ENCODE measurements at places on chromosomes 12 and 14. TPM values are rescaled to one million over a fixed set of nuclear protein-coding genes. Genes with fewer than 3 reads are reported as not detected.
A peak's percentile ranks its signal among the peaks of the same experiment; 100 is the strongest.

Gene HCAR1
- total RNA-seq, result not detected

Gene GRIP1
- 7.8 TPM for total RNA-seq

Gene INHBC
- not detected for total RNA-seq

Gene PLEKHA5
- total RNA-seq, result 78.0 TPM

GRCh38 chr14:28774764-28775735 is 8.5 kb downstream of the FOXG1 start:
- peaks cover 100% of the 10 kb centered on the region for H3K27me3 ChIP-seq
- H3K4me1 ChIP-seq, result no peaks in the 10 kb centered on the region
- no peak overlapping the region for H3K4me3 ChIP-seq
- H3K27ac ChIP-seq, result no peak overlapping the region
- DNase-seq, result no peak

DNA sequence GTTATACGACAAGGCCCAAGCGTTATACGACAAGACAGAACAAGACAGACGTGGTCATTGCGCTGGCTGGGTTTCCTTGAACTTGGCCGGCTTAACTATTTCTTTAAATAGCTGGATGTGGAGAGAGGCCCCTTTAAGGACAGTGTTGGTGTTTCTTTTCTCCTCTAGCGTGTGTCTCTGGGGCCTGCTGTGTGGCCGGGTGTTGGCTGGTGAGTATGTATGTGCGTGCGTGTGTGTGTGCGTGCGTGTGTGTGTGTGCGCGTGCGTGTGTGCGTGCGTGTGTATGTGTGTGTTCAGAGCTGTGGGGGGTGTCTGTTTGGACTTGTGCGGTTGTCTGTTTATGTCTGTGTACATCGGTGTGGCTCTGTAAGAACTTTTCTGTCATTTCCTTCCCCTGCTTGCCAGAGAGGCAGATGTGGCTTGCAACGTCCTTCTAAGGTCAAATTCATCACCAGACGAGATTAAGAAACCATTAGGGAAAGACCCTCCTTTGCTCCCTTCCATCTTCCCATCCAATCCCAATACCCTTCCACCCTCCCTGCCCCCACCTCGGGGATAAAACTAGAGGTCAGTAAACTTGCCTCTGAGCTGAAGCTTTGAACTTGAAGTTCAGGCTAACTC is 78.6 kb upstream of the TBX3 start:
- H3K36me3 ChIP-seq, result no peaks in the 10 kb centered on the region
- H3K4me3 ChIP-seq, result no peak overlapping the region

DNA sequence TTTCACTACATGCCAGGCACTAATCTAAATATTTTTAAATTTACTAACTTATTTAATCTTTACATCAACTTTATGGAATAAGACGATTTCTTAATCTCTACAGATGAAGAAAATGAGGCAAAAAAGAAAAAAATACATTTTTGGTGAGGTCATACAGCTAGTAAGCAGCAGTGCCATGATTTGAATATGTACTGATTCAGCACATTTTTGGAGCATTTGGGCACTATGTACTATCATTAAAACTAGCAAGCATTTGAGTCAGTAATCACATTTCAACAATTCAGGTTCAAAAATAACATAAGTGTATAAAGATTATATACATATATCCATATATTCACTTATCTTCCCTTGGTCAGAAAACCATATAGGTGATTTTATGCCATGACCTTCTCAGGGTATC is 124.4 kb upstream of the TMTC1 start:
- no peak for DNase-seq
- H3K27ac ChIP-seq, result no peak overlapping the region
- H3K36me3 ChIP-seq, result no peaks in the 10 kb centered on the region
- H3K4me1 ChIP-seq, result no peaks in the 10 kb centered on the region
- no peak overlapping the region for H3K4me3 ChIP-seq

DNA sequence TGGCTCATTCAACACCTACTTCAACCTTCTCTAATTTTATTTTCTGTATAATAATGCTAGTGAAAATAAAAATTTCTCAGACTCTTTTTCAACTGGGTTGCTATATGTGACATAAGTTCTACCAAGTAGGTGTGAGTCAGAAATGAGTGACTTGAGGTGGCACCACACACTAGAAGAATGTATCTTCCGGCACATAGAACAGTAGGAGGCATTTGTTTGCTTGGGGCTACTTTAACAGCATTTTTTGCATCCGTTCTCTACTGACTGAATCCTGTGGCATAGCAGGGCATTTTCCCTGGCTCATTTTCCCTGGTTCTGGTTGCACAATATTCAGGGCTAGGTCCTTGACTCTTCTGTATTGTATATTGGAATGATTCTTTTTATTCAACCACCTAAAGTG is 194.0 kb upstream of the SLC16A7 start:
- no peak overlapping the region for H3K4me3 ChIP-seq
- H3K27me3 ChIP-seq, result no peaks in the 10 kb centered on the region
- no peak for DNase-seq
- peaks cover 4% of the 10 kb centered on the region for H3K4me1 ChIP-seq
- H3K27ac ChIP-seq, result no peak overlapping the region
- H3K36me3 ChIP-seq, result no peaks in the 10 kb centered on the region

- no peak overlapping the region for H3K4me3 ChIP-seq
- peaks cover 84% of the 10 kb centered on the region for H3K27me3 ChIP-seq
- peak; percentile 28 for DNase-seq
- H3K36me3 ChIP-seq, result no peaks in the 10 kb centered on the region
Observed at GRCh38 chr12:57240926-57241401, 10.0 kb downstream of the STAC3 start.

- no peak overlapping the region for H3K27ac ChIP-seq
- no peak overlapping the region for H3K4me3 ChIP-seq
- H3K36me3 ChIP-seq, result no peaks in the 10 kb centered on the region
- H3K4me1 ChIP-seq, result no peaks in the 10 kb centered on the region
- no peak for DNase-seq
Observed at GRCh38 chr12:126773491-126773890, 1493.5 kb upstream of the TMEM132C start.

DNA sequence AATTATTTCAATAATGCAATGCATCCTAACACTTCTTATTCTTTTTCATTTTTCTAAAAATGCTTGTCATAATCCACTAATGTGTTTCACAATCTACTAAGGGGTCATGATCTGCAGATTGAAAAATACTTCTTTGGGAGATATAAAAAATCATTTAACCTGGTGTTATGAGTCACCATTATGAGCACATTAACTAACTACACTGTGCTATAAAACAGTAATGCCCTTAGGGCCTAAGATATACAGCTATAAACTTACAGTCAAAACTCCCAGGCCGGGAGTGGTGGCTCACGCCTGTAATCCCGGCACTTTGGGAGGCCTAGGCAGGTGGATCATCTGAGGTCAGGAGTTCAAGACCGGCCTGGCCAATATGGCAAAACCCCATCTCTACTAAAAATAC is 14.2 kb downstream of the ATXN2 start:
- H3K27me3 ChIP-seq, result no peaks in the 10 kb centered on the region
- no peaks in the 10 kb centered on the region for H3K36me3 ChIP-seq
- no peak overlapping the region for H3K27ac ChIP-seq
- H3K4me3 ChIP-seq, result no peak overlapping the region
- no peaks in the 10 kb centered on the region for H3K4me1 ChIP-seq
- no peak for DNase-seq

DNA sequence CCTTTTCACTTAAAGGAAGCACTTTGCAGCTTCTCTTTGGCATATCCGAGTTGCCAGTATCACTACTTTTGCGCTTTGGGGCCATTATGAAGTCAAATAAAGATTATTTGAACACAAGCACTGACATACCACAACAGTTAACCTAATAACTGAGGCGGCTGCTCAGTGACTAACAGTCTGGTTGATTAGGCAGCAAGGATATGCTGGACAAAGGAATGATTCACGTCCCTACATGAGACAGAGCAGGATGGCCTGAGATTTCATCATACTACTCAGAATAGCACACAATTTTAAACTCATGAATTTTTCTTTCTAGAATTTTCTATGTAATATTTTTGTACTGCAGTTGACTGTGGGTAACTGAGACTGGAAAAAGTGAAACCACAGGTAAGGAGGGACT is 56.9 kb upstream of the E2F7 start:
- H3K27ac ChIP-seq, result no peak overlapping the region
- H3K4me3 ChIP-seq, result no peak overlapping the region

- DNase-seq, result no peak
- no peaks in the 10 kb centered on the region for H3K27me3 ChIP-seq
- H3K27ac ChIP-seq, result no peak overlapping the region
Observed at GRCh38 chr12:89176676-89177075, 175.6 kb downstream of the DUSP6 start.
